ENCODE measurements at places on chromosomes 12 and 14.

DNA sequence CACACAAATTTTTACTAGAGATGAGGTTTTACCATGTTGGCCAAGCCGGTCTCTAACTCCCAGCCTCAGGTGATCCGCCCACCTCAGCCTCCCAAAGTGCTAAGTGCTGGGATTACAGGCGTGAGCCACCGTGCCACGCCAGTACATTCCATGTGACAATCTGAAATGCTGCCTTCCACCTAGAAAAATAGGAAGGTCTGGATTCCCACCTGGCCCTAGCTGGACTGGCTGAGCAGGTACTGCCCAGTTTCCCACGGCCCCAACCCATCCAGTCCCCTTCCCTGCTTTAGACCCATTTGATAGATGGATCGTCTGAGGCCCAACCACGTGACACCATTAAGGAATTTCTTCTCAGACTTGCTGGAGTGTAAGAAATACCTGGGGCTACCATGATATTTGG lies 55.4 kb downstream of the KDM2B start:
- no peak for DNase-seq

DNA sequence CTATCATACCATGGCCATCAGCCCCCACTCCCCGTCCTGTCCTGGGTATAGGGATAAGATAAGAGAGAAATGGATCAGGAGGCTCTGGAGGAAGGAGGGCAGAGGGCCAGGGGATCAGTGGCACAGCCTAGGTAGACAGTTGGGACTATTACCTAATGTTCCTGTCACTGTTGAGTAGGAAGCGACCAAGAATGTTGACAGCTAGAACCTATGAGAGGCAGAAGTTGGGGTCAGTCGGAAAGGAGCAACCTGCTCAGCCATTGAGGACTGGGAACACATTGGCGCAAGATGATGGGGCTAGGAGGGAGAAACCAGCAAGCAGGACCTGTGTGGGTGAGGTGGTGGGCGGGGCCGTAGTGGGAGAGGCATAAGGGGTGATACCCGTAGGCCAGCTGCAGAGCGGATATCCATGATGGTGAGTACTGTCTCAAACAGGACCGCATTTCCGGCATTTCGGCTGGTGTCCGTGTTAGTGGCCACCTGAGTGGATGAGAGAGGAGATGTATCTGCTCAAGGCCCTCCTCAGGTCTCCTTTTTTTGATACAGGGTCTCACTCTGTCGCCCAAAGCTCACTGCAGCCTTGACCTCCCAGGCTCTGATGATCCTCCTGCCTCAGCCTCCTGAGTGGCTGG lies 3.3 kb downstream of the AP1G2 start:
- DNase-seq, result no peak

GRCh38 chr12:76026643-76027063 lies 4.9 kb downstream of the PHLDA1 start:
- DNase-seq, result no peak

- DNase-seq, result no peak
Measured at GRCh38 chr12:77222336-77222735, 157.0 kb upstream of the E2F7 start.

GRCh38 chr14:102028733-102029132 lies 58.1 kb downstream of the HSP90AA1 start:
- DNase-seq, result no peak

GRCh38 chr14:96757456-96757855 lies 39.7 kb upstream of the VRK1 start:
- DNase-seq, result no peak

Data from cortex of kidney (tissue), 1 donor.